Stimulated activated CD8-positive, alpha-beta memory T cell treated with anti-CD3 and anti-CD28 coated beads, Interleukin-4, amount 100 ng/mL, for 1 hour (primary cell): ENCODE measurements at places on chromosomes 3 and 15.

DNA sequence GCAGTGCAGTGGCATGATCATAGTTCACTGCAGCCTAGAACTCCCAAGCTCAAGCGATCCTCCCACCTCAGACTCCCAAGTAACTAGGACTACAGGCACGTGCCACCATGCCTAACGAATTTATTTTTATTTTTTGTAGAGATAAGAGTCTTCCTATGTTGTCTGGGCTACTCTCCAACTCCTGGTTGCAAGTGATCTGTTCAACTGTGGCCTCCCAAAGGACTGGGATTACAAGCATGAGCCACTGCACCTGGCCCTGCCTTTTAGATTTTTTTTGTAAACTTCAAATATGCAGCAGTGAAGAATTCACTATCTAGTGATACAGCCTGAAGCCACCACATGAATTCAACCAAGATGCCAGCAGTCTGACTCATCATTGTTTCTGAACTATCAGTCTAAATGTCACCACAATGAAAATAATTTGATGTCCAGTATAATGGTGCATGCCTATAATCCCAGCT is 32.7 kb downstream of the UBXN7 start:
- DNase-seq = no peak

DNA sequence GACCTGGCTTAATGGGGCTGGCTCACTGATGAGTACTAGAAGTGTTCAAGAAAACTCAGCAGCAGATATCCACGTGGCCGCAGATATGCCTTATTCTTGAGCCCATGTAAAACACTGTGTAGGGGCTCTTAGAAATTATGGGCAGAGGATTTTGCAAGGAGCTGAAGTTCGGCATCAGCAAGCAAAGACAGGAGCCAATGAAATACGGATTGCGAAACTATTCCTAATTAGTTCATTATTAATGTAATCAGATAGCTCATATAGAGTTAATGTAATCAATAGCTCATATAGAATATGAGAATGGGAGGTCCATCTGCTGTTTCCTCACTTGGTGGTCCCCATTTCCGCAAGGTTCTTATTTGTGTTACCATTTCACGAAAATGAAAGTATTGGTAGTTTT is 9.0 kb upstream of the GSK3B start:
- DNase-seq = no peak

- DNase-seq = no peak
Observed at GRCh38 chr15:98953968-98954367, 53.6 kb downstream of the PGPEP1L start.

GRCh38 chr3:51908026-51908425 is 4.9 kb upstream of the IQCF1 start:
- no peak for DNase-seq

DNA sequence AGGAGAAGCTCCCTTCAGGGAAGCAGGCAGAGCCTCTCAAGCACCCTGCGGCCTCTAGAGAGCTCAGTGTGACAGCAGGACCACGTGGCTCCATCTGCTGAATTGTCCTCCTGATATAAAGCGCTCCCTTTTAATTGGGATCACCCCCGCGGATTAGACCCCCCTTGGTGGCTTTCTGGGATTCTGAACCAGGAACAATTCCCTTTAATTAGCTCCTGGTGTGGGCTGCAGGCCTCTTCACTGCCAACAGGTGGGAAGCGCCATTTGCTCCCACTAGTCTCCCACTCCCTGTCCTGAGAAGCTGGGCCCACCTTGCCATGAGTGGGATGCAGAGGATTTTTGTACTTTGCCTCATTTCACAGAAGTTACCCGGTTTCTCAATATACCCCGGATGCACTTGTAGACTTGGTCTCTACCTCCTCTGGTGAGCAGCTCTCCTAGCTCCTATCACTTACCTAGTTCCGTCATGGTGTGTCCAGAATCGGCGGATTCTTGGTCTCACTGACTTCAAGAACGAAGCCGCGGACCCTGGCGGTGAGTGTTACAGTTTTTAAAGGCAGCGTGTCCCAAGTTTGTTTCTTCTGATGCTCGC is 592 bp downstream of the PGPEP1L start:
- DNase-seq = no peak

DNA sequence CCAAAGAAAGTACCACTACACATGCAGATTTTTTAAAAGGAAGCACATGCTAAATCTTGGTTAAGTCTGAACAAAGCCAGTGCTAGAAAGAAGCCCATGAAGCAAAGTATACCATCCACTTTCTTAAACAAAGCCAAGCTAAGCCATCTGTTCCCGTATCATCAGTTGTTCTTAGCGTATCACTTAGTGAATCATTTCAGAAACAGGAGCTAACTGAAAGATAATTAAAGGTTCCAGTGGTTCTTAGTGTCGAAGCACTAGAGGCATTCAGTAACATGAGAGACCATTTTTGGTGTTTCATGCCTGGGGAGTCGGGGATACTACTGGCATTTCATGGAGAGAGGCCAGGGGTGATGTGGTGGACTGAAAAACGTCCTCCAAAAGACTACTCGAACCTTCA is 12.8 kb downstream of the UBXN7 start:
- DNase-seq = no peak

DNA sequence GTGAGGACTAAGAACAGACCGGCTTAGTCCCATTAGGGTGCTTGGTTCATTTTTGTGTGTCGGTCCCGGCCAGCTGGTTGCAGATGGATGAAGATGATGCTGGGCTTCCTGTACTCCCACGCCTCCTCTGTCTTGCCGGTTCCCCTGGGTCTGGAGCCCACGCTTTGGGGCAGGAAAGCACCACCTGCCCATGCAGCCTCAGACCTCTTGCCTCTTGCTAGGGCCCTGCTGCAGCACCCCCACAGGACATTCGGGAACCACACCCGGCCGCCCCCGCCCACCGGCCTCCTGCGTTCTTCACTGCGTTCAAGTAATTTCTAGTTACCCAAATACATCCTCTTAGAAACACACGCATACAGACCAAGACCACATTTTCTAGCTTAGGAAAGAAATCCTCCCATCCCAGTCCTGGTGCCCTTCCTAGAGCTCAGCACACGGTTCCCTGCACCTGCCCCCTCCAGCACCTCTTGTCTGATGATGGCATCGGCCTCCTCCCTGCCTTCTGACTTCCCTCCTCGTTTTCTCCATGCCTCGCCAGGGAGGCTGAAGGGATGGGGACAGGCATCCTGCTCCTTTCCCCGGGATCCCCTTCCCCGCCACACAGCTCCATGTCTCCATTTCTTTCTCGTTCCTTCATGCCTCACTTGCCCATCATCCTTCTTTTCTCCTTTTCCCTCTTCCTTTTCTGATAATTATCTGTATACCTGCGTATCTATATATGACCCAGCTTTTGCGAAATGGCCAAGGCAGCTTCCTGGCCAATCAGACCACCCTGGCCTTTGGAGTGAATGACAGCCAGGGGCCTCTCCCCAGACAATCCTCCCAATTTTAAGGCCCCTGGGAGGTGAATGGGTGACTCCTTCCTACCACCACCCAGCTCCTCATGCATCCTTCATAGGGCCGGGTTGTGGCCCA is 30.9 kb downstream of the FAM3D start:
- DNase-seq = no peak

DNA sequence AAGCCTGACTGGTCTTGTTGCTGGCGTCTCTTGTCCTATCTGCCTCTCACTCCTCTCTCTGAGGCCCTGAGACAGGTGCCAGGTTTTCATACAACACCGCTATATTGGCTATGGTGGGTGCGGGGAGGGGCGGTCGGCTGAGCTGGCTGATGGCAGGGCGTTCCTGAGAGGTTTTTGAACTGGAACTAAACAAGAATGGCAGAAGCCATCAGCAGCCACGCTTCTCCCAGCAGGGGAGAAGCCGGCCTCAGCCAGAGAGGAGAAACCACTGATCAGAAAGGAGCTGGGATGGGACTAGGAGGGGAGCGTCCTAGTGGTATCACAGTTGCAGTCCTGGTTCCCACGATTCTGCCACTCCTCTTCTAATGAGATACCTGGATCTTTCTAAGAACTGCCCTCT is 89.9 kb upstream of the PRR23E start:
- DNase-seq = no peak

- no peak for DNase-seq
Observed at GRCh38 chr15:101264911-101265641, 12.2 kb downstream of the SELENOS start.

DNA sequence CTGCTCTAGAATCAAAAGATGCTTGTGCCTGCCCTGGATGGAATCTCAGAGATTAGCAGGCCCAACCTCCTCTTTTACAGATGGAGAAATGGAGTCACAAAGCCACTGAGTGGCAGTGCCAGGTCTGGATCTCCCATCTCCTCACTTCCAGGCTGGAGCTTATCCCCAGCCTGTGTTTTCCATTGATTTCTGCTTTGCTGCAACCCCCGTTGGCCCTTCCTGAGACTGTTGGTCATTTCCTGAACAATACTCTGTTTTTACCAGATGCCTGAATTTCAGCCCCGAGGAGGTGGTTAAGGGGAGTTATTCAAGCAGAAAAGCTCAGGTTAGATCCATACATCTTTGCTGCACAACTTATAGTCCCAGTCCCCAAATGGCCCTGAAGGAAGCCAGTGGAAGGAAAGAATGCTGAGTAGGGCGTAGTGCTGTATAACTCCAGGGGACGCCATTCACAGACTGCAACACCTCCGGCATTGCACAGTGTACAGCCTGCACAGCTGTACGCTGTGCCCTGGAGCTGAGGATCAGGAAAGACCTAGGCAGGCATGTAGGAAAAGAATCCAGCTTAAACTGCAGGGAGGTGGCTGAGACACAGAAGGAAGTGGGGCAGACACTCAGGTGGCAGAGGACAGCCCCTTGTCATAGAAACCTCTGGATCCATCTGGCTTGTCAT is 77.5 kb downstream of the RPLP1 start:
- no peak for DNase-seq

DNA sequence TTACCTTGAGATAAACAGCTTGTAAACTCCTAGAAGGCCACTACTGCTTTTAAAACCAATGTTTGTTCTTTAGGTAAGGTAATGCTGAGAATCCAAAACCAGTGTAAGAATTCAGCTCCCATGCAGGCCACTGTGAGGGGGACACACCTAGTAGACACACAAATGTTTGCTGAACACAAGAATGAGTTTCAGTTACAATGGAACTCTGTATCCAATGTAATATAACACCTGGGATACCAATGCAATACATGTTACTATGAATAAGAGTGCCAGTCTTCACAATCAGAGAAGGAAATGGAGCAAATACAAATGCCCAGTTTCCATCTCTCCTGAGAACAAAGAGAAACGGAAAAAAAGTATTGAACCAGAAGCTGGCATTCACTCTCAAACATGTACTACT is 65.9 kb downstream of the IGF2BP2 start:
- no peak for DNase-seq

- DNase-seq = no peak
Observed at GRCh38 chr3:172464306-172464705, 16.1 kb upstream of the GHSR start.

DNA sequence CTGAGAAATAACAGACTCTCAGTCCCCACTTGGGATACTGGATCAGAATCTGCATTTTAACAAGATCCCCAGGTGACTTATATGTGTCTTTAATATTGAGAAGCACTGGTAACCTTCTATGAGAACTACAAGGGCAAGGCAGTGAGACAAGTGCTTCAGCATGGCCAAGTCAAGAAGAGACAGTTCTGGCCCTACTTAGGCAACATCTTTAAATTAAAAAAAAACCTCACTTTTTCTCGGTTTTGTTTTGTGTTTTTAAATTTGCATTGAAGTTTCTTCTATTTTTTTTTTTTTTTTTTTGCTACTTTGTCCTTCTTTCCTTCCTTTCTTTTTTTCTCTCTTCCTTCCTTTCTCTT is 42.5 kb upstream of the SPTSSB start:
- DNase-seq = no peak

- DNase-seq = no peak
Observed at GRCh38 chr3:107061466-107061865, 315.8 kb upstream of the CCDC54 start.

DNA sequence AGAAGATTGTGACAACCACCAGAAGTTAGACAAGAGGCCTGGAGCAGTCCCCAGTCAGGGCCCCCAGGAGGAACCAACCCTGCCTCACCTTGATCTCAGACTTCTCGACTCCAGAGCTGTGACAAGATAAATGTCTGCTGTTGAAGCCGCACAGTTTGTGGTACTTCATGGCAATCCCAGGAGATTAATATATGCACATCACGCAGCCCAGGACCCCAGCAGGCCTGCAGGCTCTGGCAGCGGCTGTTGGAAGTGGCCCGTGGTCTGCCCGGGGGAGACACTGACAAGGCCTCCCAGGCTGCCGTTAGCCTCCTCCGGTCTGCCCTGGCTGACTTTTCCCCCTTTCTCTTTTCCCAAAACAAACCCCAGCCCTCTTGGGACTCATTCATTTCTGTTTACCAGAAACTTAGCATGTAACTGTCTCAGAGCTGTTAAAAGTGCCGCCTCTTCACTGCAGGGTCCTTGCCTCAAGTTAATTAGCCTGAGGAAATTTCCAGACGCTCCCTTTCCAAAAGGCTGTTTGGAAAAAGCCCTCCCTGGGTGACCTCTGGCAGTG is 183.5 kb upstream of the LYSMD4 start:
- DNase-seq = no peak

GRCh38 chr3:39910826-39911464 is 101.5 kb downstream of the MYRIP start:
- no peak for DNase-seq

GRCh38 chr3:33047842-33048834 is 48.8 kb downstream of the GLB1 start:
- DNase-seq = no peak

DNA sequence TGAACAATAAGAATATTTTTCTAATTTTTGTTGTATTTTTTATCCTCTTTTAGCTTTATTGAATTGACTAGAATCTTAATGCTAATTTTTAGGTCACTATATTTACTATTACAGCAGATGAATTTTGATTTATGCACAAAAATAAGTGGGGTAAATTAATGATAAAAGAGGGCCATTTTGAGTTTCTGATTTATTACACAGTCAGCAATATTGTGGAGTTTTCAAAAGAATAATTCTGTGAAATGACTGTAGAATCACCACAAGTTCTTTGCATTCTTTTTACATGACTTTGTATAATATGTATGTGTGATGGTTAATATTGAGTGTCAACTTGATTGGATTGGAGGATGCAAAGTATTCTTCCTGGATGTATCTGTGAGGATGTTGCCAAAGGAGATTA is 812.4 kb upstream of the DPPA4 start:
- DNase-seq = no peak

DNA sequence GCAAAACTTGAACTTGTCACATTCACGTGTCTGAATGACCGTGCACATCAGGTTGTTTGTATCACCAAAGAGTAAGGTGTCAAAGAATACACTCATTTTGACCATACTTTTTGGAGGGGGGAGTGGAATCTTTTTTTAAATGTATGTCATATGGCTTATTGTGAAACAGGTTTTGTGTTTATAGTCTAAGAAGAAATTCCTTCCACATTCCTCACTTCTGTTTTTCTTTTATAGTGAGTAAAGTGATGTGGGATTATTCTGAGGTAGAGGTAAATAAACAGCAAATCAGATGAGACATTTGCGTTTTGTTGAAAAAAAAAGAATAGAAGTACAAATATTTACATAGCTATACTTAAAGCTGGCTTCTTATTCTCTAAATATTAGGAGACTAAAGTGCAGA is 33.0 kb downstream of the SRP14 start:
- no peak for DNase-seq

DNA sequence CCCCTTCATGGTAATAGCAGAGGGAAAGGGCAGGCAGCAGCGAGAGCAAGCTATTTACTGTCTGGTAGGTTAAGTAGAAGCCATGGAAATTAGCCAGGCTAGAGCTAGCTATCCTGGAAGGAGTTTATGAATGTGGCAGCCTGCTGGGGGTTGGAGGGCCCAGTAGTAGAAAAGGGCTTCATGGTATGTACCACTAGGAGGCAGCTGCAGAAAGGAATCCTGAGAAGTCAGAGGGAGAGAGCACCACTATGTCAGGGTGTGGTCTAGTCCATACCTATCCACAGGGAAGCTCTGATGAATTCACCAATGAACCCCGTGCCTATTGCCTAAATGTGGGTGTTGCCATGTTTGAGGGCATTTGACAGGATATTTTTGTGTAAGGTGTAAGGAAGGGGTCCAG is 55.0 kb downstream of the PLAAT1 start:
- DNase-seq = no peak
